Tibial artery (tissue), 4 donors: ENCODE measurements at places on chromosomes 4 and X.

DNA sequence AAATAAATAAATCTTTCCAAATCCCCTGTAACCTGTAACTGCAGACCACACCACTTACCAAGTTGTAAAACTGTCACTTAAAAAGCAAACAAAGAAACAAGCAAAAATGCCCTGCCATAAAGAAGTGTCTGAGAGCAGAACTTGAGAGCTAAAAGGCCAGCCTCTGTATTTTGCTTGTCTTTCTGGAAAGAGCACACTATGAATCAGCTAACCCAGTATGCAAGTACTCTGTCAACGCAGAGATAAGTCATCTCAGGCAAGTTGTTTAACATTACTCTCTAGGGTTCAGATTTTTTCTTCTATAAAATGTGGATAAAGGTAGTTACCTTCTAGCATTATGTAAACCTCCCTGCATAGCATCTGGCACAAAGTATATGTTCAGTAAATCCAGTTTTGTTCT, 134.8 kb downstream of the HS3ST1 start:
- DNase-seq, result no peak

GRCh38 chr4:44583393-44583792, 68.0 kb downstream of the YIPF7 start:
- no peak for DNase-seq

DNA sequence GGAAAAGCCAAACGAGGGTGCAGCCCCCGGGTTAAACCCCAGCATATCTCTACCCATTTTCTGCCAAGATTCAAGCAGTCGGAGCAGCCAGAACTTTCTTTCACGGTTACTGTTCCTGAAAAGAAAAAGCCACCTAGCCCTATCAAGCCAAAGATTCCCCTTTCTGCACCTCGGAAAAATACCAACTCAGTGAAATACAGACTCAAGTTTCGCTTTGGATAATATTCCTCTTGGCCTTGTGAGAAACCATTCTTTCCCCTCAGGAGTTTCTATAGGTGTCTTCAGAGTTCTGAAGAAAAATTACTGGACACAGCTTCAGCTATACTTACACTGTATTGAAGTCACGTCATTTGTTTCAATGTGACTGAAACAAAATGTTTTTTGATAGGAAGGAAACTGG, 20.0 kb downstream of the FGF5 start:
- no peak for DNase-seq

DNA sequence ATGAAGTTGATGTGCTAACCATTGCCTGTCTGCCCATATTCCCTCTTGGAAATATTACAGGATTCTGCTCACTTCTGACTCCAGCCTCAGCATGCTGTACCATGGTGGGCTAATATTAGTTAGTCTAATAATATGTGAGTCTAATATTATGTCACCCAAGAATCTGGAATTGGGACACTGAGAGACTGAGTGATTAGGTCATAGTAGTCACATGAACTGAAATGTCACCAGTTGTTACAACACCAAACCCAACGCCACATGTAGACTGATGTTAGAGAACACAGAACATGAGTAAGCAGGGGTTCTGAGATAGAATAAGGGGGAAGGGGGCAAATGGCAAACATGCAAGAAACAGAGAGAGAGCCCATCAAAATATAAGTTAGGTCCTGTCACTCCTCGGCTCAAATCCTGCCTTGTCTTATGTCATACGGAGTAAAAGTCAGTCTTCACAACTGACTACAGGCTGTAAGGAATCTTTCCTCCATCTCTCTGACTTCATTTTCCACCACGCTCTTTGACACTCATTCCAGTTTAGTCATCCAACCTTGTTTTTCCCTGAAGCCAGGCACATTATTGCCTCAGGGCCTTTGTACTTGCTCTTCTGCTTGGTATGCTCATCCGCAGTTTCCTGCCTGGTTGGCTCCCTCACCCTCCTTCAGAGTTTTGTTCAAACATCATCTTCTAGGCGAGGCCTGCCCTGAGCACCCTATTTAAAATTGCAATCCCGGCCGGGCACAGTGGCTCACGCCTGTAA, 9.6 kb upstream of the SLAIN2 start:
- no peak for DNase-seq

DNA sequence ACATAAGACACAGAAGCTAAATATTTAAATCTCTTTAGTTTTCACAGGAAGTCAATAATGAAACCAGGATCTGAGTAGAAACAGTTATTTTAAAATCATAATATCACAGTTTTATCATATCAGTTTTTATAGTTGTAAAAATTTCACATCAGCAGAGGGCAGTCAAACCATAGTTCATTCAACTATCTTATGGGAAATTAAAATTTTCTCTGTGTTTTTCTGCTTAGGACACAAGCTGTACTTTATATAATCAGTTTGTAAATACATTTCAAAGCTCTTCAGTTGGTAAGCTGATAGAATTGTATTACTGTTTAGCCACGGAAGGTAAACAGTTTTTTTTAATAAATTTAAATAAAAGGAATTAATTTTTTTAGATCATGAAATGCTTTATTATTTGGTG, 204.8 kb upstream of the NUDT6 start:
- no peak for DNase-seq

GRCh38 chr4:163613383-163613782, 118.9 kb downstream of the TMA16 start:
- no peak for DNase-seq

DNA sequence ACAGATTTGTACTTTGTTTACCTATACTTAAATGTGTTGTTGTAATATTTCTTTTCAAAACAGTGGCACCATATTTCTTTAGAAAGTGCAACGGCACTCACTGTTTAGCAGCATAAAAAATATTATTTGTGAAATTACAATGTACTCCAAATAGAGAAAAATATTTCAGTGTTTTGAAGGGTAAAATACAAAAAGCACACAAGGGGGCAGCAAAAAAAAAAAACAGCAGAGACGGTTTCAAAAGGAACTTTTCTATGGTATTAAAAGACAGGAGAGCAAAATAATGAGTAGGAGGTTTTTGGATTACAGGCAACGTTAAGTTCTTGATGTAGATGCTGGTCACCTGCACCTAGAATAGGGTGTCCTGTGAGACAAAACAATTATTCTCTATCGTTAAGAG, 2.0 kb downstream of the NUDT11 start:
- DNase-seq, result no peak
